ENCODE measurements at places on chromosomes 3 and 15.

GRCh38 chr3:158683230-158683962, 10.9 kb upstream of the LXN start:
- no peak for DNase-seq

- DNase-seq = no peak
Measured at GRCh38 chr15:70932397-70932796, 39.8 kb downstream of the LRRC49 start.

DNA sequence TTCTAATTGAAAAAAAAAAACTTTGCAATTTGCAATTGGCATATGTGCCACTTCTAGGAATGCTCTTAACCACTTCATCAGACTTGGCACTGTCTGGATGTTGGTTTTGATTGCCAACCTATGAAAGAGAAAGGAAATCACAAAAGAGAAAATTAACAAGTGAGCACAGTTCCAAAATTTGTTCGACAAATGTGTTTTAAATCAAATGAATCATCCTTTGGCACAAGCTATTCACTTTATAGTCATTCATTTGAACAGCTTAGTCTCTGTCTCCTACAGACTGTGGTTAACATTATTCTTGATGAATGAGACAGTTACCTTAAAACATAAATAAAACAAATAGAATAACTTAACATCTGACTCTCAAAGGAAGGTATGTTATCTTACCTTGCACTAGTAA, 265.0 kb downstream of the EPHA3 start:
- no peak for DNase-seq

GRCh38 chr15:52180196-52180835, 10.9 kb downstream of the GNB5 start:
- DNase-seq = peak; percentile 61

- DNase-seq = peak; percentile 87
Measured at GRCh38 chr3:183826448-183827250, 1.3 kb upstream of the MAP6D1 start.

DNA sequence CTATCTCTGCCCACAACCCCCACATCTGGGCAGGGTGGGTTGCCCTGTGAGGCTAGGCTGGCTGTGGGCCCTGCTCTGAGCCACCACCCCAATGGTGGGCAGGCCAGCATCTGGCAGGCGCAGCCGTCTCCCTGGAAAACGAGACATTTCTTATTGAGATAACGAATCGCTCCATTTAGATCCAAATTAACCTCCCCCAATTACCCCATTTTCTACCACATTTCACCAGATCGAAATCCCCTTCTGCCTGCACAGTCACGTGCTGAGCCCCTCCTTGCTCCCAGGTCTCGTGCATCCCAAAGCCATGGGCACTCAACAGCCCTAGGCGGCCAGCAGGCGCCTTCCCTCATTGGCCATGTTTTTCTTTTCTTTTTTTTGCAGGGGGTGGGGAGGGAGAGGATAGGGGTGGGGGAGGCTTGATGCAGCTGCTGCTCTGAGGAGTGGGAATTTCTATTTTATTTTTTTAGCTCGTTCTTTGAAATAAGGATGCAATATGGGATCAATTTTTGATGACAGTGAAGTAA, 53.0 kb upstream of the TMEM115 start:
- DNase-seq = no peak

DNA sequence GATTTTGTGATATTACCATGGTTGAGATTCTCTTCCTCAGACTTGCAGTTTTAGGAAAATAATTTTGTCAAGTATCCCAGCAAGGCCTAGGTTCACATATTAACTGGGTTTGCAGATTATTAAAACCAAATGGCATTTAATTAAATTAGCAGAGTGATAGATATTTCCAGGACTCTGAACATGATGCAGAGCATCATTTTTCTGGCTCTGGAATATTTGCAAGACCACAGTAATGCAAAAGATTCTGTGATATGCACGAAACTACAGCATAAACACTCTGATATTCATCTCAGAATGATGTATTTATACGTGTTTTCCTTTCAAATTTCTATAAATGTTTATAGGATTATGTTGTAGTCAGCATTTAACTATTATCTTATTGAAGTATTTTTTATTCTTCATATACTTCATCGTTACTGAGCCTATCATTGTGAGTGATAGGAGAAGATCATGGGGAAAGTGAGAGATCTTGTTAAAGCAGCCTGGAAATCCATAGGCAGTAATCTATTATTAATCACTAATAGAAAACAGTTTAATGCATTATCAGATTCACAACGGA, 1245.6 kb downstream of the OTOL1 start:
- no peak for DNase-seq

DNA sequence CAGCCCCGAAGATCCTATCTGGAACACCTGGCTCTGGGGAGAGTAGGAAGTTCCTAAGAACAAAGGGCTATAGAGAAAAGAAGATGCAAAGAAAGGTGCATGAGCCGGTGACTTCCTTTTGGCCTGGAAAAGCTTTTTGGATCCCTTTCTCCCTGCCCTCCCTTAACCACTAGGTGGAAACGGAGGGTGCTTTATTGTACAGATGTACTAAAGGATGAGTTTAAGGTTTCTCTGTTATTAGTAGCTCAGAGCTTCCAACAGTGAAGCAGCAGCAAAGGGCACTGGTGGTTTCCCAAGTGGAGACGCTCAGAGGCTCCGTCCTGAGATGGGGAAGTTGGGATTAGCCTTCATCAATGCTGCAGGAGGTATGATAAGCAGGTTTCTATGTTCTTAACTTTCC, 5.9 kb upstream of the ADGRG7 start:
- DNase-seq = no peak

- DNase-seq = no peak
Measured at GRCh38 chr3:194556086-194557056, 69.6 kb upstream of the ATP13A3 start.

- no peak for DNase-seq
Measured at GRCh38 chr3:42655331-42655888, 1.9 kb downstream of the ZBTB47 start.

DNA sequence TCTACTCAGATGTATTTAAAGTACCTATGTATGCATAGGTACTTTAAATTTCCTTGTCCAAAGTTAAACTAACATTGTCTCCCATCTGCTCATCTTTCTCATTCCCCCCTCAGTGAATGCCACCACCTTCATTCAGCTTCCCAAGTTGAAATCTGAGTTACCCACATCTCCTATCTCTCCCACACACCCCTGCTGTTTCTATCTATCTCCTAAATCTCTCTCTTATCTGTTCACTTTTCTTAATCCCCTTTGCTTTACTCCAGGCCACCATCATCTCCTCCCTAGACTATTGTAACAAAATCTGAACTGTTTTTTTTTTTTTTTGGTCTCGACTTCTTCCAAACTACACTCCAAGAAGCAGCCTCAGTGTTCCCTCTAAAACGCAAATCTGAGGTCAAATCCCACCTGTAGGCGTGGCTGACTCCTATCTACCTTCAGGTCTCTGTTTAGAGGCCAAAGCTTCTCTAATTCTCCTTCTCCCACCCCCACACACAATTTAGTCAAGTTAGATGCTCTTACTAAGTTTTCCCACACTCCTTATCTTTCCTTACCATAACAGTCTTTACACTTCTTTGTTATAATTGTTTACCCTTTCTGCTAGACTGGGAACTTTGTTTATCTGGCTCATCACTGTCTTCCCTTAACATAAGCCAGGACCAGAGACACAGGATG, 3.5 kb upstream of the NEO1 start:
- no peak for DNase-seq

GRCh38 chr3:40864146-40864782, 335.0 kb upstream of the CTNNB1 start:
- no peak for DNase-seq

GRCh38 chr3:4999531-5000184, 20.4 kb downstream of the BHLHE40 start:
- no peak for DNase-seq

DNA sequence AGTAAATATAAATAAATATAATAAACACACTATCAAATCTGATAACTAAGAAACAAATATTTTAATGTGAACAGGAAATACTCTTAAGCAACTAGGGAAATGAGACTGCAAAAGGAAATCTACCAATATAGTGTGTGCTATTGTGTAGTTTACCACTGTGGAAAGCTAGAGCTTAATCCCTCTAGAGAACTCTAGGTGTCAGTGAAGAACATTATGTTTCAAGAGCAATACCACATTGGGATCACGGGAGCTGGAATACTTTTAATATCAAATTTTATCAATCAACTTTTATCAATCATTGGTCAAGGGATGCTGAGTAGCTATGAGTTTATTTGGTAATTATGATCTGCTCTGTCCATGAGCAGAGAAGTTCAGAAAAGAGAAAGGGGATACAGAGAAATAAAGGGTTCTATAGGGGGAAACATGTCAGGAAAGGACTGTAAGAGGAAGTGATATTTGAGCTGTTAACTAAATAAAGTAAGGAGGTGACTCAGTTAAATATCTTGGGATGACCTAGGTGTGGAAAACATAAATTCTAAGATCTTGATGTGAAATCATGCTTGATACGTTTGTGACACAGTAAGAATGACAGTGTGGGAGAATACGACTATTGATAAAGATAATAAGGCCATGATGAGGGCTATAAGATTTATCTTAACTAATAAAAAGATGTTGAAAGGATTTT, 762.2 kb upstream of the ALCAM start:
- DNase-seq = no peak

GRCh38 chr3:51962854-51963530, 4.3 kb downstream of the PCBP4 start:
- DNase-seq = peak; percentile 54

- no peak for DNase-seq
Measured at GRCh38 chr3:187198490-187198889, 1.2 kb downstream of the RTP1 start.

GRCh38 chr3:188964957-188965356, 206.8 kb upstream of the TPRG1 start:
- DNase-seq = no peak

- no peak for DNase-seq
Measured at GRCh38 chr3:51712038-51712420, 5.2 kb downstream of the GRM2 start.

- no peak for DNase-seq
Measured at GRCh38 chr3:169513672-169514071, 149.8 kb downstream of the MECOM start.

DNA sequence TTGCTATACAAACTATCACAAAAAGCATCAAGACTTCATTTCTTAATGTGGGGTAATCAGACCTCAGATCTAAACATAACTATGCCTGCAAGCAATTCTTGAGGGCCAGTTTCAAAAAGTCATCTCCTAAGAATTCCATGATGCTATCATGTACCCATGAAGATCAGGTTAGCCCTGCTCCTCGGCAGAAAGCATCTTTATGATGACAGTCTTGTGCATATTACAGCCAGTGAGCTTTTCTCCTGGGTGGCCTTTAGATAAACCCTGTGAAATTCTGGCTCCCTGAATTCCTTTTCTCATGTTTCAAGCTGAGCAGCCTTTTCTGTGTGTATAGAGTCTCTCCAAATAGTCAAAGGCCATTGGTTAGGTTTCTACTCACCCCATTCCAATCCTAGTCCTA, 201.9 kb upstream of the MCTP2 start:
- no peak for DNase-seq

GRCh38 chr3:187520027-187520945, 149.9 kb downstream of the SST start:
- DNase-seq = no peak

- no peak for DNase-seq
Measured at GRCh38 chr3:125140011-125140817, 72.3 kb downstream of the SLC12A8 start.

DNA sequence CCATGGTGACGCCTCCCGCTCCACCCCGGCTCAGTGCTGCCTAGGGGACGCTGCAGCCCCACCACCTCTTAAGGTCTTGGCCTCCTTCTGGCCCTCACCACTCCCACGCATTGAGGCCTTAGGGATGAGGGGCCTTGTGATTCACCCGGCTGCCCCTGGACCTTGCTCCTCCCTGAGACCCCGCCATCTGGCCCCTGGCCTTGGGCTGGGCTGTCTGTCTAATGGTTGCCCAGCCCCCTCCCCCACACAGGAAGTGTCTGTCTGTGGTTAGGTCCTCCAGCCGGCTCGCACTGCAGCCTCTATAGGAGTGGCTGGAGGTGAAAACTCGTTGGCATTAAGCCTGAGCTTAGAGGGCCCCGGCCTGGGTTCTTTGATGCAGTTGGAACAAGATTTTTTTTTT, 21.5 kb upstream of the MTHFS start:
- no peak for DNase-seq

DNA sequence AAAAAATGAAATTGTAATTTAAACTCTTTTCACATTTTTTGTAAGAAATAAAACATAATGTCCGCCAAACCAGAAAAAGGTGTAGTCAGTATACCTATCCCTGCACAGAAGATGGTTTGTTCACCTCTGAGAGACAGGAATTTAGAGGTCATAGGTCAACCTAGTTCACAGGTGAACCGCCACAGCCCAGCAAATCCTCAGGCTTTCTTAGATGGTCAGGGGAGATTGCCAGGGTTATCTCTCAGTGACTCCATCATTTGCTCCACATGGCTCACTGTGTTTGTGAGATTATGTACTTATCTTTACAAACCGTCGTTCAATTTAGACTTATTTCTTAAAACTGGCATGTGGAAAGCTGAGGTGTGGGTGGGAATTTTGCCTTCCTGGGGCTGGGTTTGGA, 264.2 kb downstream of the GABRG3 start:
- DNase-seq = no peak

GRCh38 chr3:43852066-43852465, 161.3 kb downstream of the ABHD5 start:
- DNase-seq = no peak

GRCh38 chr3:64508140-64508539, 179.7 kb downstream of the ADAMTS9 start:
- DNase-seq = no peak

GRCh38 chr3:14490255-14490654, 49.9 kb downstream of the GRIP2 start:
- DNase-seq = no peak

- DNase-seq = no peak
Measured at GRCh38 chr3:153215966-153216365, 53.9 kb downstream of the RAP2B start.

DNA sequence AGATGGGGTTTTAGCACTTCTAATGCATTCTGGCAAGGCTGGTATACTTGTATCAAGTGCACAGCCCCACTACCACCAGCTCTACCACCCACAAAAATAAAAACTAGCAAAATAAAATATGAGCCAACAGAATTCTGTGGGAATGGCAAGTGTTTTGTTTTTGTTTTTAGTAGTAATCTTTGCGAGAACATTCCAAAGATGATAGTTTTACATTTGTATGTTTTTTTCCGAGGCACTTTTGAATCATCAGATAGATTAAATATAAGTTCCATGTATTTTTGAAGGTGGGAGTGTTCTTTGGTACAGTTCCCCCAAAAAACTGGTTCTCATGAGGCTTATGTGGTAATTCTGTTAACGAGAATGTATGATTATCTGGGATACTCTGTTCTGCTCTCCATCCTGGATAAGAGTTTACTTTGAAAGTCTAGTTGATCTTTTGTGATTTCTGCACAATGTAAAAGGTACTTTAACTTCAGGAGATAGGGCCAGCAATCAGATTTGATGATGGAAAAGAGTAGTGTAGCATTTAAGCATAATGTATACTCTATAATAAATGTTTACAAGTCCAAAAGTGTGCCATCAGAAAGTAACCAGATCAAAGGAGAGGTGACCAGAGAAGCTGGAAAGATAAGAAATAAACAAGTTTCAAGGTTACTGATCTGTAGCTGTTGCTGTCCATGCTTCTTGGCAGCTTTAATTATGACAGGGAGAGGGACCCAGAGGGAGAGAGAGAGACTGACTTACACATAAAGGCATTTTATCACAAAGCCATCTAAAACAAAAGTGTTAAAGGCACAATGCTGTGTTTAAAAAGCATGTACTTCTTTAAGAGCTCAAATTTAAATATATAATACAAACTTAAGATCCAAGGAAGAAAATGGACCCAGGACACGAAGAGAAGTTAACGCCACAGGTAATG, 130.9 kb downstream of the PGPEP1L start:
- DNase-seq = no peak

- DNase-seq = no peak
Measured at GRCh38 chr3:129412542-129413198, 15.8 kb downstream of the EFCAB12 start.
